Fibroblast of lung (primary cell): ENCODE measurements at places on chromosomes 4 and X. TPM values are rescaled to one million over a fixed set of nuclear protein-coding genes. Genes with fewer than 3 reads are reported as not detected.
A peak's percentile ranks its signal among the peaks of the same experiment; 100 is the strongest.

GRCh38 chr4:116469582-116469981 lies 615.8 kb downstream of the TRAM1L1 start:
- no peaks in the 10 kb centered on the region for H3K4me1 ChIP-seq
- H3K27ac ChIP-seq: no peak overlapping the region

XPNPEP2 gene
- total RNA-seq: 0.17 and 1.5 TPM in 2 replicates

LDB2 gene
- total RNA-seq: 40.6 and 78.3 TPM in 2 replicates

DNA sequence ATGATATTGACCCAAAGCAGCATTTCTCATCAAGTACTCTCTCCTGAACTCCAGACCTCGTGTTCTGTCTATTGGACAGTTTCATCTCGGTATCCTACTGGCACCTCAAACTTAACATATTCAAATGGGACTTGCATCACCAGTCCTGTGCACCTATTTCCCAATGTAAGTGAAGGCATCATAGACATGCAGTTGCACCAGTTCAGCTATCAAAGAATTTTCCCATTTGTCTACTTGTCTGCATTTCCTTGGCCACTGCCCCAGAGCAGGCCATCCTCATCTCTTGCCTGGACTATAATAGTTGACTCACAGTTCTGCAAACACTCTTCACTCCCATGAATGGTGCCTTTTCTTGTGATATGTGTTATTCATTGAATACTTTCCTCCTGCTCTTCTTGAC lies 11.3 kb upstream of the LIMCH1 start:
- H3K27me3 ChIP-seq: no peaks in the 10 kb centered on the region
- H3K36me3 ChIP-seq: no peaks in the 10 kb centered on the region
- no peaks in the 10 kb centered on the region for H3K4me1 ChIP-seq
- no peak overlapping the region for H3K27ac ChIP-seq

PAGE3 gene
- total RNA-seq: not detected in 2 replicates

GRCh38 chr4:24024157-24024556 lies 134.3 kb upstream of the PPARGC1A start:
- H3K36me3 ChIP-seq: no peaks in the 10 kb centered on the region
- H3K4me1 ChIP-seq: peaks cover 6% of the 10 kb centered on the region
- DNase-seq: peak; percentile 70
- H3K4me3 ChIP-seq: no peak overlapping the region
- no peak overlapping the region for H3K27ac ChIP-seq

LONRF3 gene
- 0.33 and 0.51 TPM in 2 replicates for total RNA-seq

CNGA2 gene
- not detected in 2 replicates for total RNA-seq
